ENCODE measurements at places on chromosomes 11 and 22.

DNA sequence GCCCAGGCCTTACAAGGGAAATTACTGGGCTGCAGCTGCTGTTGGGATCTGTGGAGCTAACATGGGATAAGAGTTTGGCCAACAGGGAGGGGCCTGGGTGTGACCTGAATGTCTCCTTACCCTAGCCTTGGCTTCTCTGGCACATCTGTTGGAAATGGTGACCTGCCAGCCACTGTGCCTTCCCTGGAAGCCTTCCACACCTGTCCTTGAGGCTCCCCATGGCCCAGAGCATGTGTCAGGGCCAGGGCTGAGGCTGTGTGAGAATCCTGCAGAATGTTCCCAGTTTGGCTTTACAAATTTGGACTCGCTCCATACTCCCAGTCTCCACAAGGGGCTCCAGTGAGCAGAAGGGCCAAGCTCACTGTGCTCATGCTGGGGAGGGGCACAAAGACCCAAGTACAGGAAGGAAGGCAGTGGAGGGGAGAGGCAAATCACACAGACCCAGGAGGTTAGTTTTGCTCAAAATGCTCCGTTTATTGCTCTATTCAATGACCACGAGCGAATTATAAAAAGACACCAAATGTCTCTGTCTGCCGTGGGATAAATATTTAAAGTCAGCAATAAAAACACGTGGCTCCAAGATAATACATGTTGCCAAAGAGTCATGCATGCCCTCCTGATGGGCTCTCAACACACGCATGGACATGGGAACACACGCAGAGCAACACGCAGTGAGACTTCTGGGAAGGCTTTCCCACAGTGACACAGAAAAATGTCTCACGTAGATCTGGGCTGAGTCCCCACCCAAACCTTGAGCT lies 1.7 kb upstream of the IGSF22 start:
- peak; percentile 45 for DNase-seq

DNA sequence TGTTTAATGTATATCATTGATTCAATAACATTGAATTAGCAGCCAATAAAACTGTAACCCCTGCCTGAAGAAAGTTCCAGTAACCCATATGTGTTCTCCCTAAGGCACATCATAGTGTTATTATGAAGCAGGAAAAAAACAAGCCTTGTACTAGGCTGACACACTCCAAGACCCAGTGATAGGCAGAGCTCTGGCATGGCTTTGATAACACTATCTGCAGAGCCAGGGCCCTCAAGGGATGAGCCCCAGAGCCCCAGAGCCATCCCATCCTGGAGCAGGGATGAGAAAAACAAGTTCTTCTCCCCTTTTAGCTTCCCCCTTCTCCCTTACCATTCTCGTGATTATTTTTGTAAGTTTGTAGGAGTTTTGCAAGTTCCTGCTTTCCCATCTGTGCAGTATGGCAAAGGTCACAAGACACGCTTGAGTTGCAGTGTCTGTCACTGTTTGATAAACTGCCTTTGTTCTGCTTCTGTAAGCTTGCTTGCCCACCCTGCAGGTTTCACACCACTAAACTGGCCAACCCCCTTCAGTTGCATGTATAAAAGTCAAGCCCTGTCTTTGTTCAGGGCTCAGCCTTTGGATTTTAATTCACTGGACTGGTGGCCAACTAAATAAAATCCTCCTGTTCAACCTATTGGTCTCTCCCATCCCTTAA lies 22.3 kb upstream of the GUCY1A2 start:
- DNase-seq, result no peak

DNA sequence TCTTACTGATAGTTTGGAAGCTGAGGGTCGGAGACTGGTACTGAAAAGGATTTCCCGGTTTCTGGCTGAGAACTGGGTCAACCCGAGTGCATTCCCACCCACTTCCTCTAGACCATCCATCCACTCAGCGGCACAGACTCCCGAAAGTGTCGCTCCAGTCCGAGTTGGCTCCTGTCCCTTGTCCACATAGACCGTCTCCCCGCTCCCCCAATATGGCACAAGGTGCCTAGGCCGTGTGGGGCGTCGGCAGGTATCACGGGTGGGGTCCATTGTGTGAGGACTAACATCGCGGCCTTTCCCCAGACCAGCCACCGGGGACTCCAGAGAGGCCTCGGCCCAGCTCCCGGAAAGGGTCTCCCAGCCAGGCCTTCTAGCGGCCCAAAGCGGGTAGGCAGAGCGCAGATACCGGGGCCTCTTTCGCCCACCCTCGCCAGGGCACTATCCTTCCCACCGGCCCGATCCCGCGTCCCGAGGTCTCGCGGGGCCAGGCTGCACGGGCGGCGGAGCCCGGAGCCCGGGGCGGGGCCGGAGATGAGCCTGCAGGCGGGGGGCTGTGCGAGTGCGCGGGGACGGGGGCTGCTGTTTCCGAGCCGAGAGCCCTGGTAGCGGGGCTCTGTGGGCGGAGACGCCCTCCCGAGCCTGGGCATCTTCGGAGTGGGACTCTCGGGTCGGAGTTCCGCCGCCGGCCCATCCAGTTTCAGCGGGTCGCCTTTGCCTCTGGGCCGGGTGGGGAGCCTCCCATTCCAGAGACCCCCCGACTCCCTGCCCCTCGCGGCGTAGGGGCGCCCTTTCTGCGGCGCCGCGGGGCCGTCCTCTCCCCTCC lies 21.1 kb downstream of the SERPINH1 start:
- peak; percentile 23 for DNase-seq

GRCh38 chr11:13140873-13141655 lies 131.9 kb downstream of the RASSF10 start:
- DNase-seq, result no peak

DNA sequence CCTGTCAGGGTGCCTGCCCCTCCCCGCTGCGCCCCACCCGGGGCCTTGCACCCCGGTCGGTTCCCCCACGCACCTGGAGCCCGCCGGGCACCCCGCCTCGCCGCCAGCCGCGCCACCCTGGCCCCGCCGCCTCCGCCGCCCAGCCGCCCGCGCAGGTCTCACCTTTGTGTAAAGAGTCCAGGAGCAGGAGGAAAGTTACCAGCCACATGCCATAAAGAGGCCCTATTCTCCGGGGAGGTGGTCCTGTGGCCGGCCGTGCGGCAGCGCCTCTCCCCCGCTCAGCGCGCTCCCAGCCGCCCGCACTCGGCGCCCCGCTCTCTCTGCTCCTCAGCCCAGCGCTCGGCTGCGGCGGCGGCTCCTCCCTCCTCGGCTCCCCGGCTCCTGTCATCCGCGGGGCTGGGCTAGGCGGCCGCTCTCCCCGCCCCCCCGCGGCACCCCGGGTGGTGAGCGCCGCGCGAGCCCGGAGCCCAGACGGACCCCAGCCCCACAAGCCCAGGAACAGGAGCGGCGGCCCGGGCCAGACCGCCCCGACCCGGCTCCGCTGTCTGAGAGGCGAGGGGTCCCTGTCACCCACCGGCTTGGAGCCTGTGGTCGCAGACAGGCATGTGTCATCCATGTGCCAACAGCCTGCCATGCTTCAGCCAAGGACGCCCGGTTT lies at the start of gene DSCAML1:
TSS of gene DSCAML1 (minus strand) at position 345 of the 658 bp plus-strand sequence. CDS start at position 208, 137 bp downstream.
- no peak for DNase-seq

GRCh38 chr11:70194792-70195791 lies 8.0 kb upstream of the FADD start:
- no peak for DNase-seq

GRCh38 chr11:82701847-82702520 lies 31.7 kb downstream of the FAM181B start:
- DNase-seq, result no peak

DNA sequence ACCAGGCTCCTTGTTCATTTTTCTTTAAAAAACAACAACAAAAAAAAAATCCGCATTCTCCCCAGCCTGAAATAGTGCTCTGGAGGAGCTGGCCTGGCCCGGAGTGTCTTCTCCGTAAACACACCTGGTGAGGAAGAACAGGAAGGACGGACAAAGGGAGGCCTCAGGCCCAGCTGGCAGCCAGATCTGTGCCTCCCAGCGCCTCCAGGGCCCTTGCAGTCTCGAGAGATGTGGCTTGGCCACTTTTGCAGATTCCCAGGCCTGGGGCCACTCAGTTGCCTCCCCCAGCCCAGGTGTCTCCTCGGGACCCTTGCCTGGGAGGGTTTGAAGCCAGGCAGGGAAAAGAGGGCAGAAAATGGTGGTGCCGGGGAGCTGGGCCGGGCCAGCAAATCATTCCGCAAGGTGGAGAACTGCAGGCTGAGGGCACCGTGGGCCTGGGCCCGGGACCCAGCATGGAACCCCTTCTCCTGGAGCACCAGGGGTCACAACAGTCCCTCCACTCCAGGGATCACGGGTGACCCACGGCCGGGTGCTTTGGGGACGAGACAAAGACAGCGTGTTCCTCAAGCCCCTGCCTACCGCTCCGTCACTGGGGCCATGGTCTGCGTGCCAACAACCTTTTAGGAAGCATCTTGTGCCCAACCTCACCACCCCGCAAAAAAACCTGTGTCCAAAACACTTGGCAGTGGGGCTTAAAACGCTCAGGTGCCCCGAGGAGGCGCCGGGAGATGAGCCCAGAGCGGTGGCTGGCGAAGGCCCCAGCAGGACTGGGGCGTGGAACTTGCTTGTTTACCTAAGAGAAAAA lies 67.1 kb upstream of the WNT7B start:
- DNase-seq, result no peak

DNA sequence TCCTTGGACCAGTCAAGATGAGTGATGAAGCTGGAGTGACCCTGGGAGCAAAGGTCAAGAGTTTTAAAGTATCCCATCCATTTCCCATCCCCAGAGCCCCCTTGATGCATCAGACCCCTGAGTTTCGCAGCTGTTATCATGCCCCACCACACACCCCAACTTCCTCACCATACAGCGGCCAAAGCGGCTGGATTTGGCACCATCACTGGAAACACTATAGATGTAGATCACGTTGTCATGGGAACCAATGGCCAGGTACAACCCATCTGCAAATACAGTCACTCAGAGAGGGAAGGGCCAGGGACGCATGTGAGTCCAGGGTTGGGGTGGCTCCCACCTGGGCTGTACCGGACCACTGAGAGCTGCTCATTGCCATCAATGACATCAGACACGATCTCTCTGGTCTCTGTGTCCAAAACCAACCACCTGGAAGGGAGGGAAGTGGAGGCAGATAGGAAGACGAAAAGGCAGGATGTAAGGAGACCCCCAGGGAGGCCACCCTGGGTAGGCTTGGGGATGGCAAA lies 2.2 kb upstream of the MTA2 start:
- DNase-seq, result no peak

DNA sequence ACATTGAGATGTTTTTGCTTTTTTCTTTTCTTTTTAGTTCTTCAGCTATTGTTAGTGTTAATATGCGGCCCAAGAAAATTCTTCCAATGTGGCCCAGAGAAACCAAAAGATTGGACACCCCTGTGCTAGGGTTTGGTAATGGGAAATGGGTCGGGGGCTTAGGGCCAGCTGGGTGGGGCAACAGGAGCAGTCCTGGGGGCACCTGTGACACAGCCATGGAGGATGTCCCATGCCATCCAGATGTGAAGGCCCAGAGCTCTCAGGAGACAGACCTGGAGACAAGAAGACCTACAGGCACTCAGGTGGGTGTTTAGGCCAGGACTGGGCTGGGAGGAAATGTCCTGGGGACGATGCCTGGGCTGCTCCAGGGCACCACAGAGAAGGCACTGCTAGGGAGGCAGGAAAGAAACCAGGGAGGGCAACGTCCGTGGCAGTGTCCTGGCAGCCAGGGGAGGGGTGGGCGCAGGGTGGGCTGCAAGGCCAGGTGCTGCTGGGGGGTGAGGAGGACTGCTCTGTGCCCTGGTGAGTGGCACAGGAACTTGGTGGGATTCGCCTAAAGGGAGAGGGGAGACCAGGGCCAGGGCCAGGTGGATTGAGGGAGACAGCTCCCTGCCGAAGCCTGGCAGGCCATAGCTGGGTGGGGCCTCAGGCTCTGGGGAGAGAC lies 21.4 kb downstream of the RELT start:
- no peak for DNase-seq

GRCh38 chr11:18312012-18312411 lies 9.9 kb downstream of the HPS5 start:
- no peak for DNase-seq

DNA sequence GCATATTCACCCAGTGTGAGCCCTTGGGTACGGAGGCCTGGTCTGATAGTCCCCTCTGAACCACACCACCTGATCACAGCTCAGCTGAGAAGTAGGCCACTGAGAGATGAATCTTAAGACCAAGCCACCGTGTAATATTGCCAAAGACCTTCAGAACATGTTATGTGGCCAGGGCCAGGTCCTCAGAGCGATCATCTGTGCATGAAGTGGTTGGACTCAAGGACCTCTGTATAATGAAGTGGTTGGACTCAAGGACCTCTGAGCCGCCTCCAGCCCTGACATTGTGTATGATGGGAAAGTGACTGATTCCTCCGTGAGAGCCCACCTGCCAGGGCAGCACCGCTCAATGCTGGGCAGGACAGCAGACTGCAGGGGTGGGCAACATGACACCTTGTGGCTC lies 70.2 kb downstream of the TP53I11 start:
- DNase-seq, result no peak

GRCh38 chr11:93054881-93055280 lies 85.4 kb downstream of the MTNR1B start:
- DNase-seq, result peak; percentile 97

DNA sequence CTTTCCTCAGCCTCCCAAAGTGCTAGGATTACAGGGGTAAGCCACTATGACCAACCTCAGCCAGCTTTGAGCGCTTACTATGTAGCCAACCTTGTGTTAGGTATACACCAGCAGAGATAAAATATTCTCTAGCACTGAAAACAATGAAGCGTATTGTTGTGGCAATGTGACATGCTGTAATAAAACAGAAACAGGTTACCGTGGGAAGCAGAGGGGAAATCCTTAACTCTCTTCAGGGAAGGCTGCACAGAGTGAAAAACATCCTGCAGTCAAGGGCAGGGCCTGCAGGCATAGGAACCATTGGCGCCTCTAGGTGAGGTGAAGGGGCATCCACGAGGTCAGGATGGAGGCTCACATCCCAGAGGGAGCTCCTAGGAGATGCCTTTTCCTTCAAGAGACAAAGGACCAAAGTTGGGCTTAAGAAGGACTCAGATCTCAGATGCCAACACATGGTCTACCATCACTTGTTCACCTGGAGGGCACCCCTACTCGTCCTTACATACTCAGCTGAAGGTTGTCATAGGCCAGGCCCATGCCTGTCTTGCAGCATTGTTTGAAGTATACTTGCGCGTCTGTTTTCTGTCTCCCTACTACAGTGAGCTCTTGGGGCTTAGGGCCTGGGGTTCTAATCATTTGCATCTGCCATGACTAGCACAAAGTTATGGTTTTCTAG lies 8.0 kb downstream of the POLD4 start:
- no peak for DNase-seq

GRCh38 chr11:100672498-100673033 lies 14.5 kb upstream of the ARHGAP42 start:
- DNase-seq, result no peak

DNA sequence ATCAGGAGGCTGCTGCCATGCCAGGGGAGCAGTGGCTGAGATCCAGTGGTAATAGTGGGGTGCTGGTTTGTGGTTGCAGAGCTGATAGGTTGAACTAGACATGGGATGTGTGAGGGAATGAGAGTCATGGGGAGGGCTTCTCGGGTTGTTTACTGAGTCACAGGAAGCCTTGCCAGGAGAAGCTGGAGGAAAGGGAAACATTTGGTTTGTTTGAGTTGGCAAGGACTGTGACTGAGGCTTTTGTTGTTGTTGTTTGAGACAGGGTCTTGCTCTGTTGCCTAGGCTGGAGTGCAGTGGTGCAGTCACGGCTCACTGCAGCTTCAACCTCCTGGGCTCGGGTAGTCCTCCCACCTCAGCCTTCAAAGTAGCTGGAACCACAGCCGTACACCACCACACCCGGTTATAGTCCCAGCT lies 49.3 kb downstream of the CABIN1 start:
- DNase-seq, result no peak

GRCh38 chr11:36446135-36446534 lies 63.9 kb downstream of the TRAF6 start:
- no peak for DNase-seq
